ENCODE measurements at places on chromosomes 16 and 17.
A peak's percentile ranks its signal among the peaks of the same experiment; 100 is the strongest.

DNA sequence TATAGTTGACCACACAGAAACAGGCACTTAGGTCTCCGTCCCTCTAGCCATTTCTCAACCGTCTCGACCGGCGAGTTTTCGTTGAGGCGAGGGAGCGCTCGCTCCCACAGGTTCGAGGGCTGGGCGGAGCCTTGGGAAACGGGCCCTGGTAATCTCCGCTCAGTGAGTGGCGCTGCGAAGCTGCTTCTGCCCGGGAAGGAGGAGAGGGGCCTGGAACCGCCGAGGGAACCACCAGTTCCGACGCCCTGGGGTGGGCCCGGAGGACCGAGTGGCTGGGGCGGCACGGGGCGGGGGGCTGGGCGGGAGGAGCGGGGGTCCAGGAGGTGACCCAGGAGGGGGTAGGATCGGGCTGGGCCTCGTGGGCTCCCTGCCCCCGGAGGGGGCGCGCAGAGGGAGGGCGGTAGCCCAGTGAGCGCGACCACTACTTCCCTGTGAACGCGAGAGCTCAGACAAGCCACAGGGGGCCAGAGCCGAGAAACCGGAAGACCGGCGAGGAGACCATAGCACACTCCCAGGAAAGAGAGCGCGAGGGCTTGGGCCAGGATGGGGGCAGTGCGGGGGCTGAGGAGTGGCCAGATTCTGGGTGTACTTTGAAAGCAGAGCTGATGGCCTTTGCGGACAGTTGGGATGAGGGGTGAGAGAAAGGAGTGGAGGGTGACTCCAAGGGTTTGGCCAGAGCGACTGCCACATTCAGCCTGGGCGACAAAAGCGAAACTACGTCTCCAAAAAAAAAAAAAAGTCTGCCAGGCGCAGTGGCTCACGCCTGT lies 29.9 kb upstream of the ARL4D start:
- peak; percentile 71 for DNase-seq

GRCh38 chr17:29855686-29856085 lies 74.3 kb downstream of the SSH2 start:
- no peak for DNase-seq

DNA sequence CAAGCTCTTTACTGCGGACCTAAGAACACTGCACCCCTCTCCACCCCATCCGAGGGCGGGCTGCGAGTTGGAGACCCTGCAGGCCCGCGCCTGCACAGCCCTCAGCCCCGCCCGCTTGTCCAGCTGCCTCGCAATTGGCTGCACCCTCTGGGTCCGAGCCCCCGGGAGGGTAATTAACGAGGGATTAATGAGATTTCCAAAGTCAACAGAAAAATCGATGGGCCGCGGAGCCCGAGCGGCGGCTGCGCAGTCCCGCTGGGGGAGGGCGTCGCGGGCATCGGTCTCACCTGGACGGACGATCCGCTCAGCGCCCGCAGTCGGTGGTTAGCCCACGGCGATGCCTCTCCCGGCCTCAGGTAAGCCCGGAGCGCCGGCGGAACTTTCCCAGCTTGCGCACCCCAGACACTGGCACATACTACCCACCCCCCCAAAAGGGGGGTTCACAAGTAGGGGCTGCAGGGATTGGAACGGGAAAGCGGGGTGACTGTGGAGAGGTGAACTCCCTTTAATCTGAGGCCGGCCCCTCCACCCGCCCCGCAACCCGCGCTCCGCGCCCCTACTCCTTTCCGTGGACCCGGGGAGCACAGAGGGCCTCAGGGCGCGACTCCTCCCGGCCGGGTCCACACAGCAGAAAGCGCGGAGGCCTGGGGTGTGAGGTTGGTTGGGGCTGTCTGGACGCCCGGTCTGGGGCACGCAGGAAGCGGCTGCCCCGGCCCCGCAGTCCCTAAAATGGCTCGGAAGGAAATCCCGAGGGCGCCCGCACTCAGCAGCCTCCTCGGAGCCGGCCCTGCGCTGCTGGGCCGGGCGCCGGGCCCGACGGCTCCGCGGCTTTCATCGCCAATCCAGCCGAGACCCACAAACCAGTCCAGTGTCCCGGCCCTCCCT lies at the start of gene OTOP3:
TSS of gene OTOP3 (plus strand) at position 314 of the 885 bp plus-strand sequence. CDS start at position 338, 24 bp downstream.
- DNase-seq = no peak

- DNase-seq = no peak
Observed at GRCh38 chr17:54967621-54968261, 713 bp downstream of the COX11 start.

DNA sequence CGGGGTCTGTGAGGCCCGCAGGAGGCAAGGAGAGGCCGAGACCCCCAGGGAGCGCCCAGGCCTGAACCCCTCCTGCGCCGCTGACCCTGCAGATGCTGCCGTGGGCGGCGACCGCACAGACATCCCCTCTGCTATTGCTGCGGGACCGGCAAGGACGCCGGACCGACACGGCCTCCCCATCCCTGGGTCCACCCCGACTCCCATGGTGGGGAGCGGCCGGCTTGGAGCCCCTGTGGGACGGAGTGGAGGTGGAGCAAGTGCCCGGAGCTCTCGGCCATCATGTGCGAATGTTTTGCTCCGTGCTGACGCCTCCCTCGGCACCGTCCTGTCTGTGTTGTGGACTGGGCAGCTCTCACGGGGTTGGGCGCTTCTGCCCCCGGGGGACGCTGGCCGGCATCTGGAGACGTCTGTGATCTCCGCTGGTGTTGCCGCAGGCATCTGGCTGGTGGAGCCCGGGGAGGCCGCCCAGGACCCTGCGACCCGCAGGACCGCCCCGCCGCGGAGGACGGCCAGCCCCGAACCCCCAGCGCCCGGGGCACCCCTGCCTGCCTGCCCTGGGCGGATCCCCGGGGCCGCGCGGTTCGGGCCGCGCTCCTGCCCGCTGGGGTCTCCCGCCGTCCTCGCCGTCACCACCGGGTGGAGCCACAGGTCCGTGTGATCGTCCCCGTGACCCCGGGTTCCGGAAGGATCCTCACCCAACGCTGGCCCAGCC lies 12.8 kb upstream of the GNG13 start:
- DNase-seq = peak; percentile 45

DNA sequence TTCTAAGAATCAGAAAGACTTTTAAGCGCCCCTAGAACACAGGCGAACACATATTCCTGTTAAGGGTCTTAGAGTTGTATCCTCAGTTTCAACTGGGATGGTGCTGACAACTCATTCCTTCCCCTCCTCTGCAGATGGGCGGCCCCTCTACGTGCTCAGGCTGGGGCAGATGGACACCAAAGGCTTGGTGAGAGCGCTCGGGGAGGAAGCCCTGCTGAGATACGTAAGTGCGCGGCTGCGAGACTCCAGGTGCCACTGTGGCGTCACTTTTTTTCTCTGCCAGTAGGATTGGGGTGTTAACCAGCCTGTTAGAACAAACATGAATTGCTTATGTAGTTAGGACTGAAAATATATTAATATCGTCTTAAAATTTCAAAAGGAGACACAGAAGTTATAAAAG lies 62.7 kb downstream of the SEC14L1 start:
- no peak for DNase-seq

DNA sequence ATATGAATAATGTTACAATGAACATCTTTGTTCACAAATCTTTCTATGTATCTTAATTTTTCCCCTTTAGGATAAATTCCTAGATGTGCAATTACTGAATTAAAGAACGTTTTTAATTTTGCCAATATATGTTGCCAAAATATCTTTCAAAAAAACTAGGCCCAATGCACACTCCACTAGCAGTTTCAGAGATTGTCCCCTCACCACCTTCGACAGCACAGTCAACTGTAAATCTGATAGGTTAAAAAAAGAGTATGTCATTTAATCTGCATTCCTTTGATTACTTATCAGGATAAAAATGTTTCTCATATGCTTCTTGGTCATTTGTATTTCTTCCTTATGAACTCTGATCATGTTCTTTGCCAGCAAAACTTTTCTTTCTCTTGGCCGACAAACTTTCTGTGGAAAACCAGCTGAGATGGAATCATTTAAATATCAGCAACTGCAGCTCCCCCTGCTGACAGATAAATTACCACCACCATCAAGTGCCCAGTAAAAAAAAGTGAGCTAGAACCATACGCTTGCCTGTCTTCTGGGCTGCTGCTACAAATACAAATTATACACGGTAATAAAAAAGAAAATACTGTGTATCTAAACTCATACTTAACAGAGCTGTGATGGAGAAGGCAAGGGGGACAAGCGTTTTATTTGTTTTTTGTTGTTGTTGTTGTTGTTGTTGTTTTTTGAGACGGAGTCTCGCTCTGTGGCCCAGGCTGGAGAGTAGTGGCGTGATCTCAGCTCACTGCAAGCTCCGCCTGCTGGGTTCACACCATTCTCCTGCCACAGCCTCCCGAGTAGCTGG lies 19.6 kb upstream of the KANSL1 start:
- peak; percentile 65 for DNase-seq

DNA sequence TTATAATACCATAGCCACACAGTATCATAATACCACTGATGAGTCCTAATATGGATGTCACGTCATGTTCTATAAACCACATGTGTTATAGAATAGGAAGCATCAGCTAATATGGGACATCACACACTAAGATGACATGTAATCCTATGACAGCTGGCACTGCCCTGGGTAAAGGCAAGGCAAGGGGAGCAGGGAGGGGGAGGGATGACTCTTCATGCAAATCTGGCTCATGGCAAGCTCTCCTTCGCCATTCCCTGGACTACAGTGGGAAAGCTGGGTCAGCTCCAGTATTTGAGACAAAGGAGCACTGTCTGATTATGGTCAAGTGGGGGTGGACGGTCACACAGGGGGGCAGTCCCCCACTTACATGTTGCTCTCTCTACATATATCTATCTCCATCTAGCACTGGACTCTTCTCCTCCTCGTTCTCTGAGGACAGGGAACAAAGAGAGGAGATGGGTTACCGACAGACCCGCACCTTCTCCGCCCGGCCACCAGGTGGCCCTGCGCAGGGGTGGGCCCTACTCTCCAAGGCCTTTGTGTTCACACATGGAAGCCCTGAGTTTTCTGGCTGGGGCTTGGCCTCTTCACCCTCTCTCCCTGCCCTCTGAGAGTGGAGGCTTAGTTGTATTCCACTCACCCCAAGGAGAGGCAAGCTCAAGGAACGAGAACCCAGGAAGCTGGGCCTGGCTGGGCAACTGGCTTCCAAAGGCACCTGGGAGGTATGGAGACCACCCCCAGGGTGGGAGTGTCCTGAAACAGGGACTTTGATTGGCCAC lies 23.4 kb upstream of the MPO start:
- DNase-seq = peak; percentile 69

DNA sequence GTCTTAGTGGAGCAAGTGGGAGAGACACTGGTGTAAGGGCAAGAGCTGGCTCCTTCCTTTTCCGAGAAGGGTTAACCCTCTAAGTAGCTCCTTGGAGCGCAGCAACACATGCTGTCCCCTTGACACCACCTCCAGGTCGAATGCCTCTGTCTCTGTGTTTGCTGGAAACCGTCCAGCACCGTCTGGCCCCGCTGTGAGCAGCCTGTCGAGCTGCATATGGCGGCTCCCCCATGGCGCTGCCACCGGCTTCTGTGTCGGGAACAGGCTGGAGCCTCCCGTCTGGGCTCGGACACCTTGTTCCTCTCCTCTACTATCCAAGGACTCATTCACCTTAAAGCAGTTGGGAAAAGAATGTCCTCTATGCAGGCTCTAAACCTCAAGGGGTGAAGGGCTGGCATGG lies 28.9 kb upstream of the WSCD1 start:
- DNase-seq = no peak

DNA sequence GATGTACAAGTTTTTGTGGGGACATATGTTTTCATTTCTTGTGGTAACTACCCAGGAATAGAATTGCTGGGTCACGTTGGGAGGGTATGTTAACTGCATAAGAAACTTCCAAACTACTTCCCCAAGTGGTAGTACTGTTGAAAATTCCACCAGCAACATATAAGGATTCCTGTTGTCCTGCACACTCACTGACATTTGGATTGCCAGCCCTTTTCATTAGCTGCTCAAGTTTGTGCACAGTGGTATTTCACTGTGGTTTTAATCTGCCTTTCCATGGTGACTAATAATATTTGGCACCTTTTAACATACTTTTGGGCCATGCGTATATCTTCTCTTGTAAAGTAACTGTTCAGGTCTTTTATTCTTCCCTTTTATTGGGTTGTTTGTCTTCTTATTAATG lies 103.3 kb downstream of the GNAO1 start:
- no peak for DNase-seq
